ENCODE measurements at places on chromosomes 11 and 22. TPM values are rescaled to one million over a fixed set of nuclear protein-coding genes. Genes with fewer than 3 reads are reported as not detected.

DNA sequence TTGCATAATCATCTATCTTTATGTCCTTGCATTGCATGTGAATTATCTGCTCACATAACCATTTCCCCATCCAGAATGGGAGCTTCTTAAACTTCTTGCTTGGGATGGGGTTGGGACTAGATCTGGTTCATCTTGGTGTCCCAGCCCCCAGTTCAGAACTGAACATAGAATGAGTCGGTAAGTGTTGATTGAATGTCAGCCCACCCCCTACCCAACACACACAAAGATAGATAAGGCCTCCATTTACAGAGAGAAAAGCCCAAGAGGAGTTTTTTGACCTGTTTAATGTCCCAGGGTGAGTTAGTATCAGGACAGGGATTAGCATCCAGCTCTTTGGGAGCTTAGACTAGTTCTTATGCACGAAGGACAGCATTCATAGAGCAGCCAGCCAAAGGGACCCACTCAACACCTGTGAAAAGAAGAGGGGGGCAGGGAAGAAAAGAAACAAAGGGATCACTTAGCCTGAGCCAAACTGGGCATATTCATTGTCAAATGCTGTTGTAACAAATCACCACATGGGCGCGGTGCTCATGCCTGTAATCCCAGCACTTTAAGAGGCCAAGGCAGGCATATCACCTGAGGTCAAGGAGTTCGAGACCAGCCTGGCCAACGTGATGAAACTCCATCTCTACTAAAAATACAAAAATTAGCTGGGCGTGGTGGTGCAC is 57.4 kb downstream of the CHRDL2 start:
- H3K27ac ChIP-seq, result no peak overlapping the region
- no peaks in the 10 kb centered on the region for H3K36me3 ChIP-seq
- H3K27me3 ChIP-seq, result no peaks in the 10 kb centered on the region

DNA sequence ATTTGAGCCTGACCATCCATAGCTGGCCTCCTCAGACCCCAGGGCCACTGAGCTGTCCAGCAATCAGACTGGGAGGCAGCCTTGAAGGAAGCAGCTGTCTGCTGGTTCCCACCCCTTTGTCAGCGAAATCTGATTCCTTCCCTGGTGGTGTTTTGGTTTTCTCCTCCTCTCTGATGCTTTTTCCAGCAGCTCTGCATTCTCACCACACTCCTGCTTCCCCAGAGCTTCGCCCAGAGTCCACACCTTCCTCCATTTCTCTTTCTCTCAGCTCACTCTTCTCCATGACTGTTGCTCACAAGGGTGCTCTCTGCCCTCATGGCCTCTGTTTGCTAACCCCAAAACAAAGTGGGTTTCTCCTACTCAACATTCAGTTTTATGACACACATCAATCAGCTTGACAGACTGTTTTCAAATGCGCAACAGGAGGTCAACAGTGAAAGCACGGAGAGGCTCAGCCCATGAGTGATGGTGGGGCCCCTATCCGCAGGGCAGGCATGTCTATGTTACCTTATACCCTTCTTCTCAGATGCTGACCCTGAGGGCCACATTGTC is 130.6 kb upstream of the MTNR1B start:
- no peak overlapping the region for H3K27ac ChIP-seq
- H3K4me3 ChIP-seq, result no peak overlapping the region
- no peaks in the 10 kb centered on the region for H3K36me3 ChIP-seq
- DNase-seq, result no peak
- no peaks in the 10 kb centered on the region for H3K27me3 ChIP-seq

TRIM66 gene
- 21.1 TPM for total RNA-seq

DNA sequence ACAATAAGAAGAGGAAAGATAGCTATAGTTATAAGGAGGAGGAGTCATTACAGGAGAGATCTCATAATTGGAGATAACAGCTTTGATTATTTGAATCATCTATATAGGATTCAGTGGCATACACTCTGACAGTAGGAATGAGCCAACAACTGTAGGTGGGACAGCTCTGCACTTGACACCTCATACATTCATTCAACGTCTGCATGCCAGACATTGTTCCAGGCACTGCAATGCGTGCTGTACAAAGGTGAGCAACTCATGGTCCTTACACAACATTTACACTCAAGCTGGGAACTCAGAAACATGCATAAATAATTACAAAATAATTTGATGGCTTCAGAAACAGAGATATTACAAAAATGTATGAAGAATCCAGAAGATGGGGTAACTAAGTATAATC is 154.3 kb downstream of the MSANTD4 start:
- DNase-seq, result peak; percentile 42
- no peak overlapping the region for H3K4me3 ChIP-seq
- no peak overlapping the region for H3K27ac ChIP-seq
- H3K27me3 ChIP-seq, result no peaks in the 10 kb centered on the region
- no peaks in the 10 kb centered on the region for H3K4me1 ChIP-seq
- H3K36me3 ChIP-seq, result no peaks in the 10 kb centered on the region

DNA sequence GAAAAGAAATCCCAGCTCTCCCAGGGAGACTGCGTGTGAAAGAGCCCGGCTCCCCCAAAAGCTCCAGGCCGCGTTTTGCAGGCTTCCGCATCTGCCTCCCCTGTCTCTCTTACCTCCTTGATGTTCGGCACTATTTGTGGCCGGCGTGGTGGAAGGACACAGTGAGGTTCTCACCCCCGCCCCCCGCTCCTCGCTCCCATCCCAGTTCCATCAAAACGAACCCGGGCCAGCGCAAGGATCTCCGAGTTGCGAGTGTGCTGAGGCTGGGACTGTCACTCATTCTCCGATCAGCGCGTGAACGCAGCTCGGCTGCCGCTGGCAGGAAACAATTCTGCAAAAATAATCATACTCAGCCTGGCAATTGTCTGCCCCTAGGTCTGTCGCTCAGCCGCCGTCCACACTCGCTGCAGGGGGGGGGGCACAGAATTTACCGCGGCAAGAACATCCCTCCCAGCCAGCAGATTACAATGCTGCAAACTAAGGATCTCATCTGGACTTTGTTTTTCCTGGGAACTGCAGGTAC is at the start of gene NCAM1:
Gene NCAM1 (plus strand): TSS at position 275 of the 523 bp plus-strand sequence.
- H3K4me1 ChIP-seq, result 0 out of 2 replicates have a peak, but pooled peaks cover 5% of the 10 kb centered on the region
- peak within 1 kb of the TSS; percentile 36 for H3K4me3 ChIP-seq
- H3K36me3 ChIP-seq, result no peaks in the 10 kb centered on the region
- DNase-seq, result peak; percentile 78

- H3K27ac ChIP-seq, result no peak overlapping the region
- H3K27me3 ChIP-seq, result no peaks in the 10 kb centered on the region
- H3K36me3 ChIP-seq, result no peaks in the 10 kb centered on the region
Measured at GRCh38 chr11:35425603-35426212, 6.3 kb upstream of the SLC1A2 start.

SLC5A4 gene
- not detected for total RNA-seq

DNA sequence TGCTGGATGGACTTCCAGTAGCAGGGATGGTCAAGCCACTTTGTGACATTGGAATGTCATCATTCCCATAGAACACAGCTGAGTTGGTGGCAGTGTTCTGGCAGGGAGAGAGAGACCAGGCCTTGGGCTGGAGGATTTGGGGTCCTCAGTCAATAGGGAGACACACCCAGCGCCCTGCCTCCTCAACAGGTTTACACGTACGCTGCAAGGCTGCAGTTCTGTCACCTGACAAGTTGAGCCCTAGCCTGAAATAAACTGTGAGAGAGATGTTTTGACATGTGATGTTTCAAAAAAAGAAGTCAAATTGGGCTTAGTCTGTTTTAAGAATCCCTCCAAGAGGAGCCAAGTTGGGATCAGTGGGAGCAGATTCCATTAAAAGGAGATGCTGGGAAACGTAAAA is 42.9 kb upstream of the CRYBB3 start:
- no peak for DNase-seq
- H3K27ac ChIP-seq, result no peak overlapping the region
- H3K4me3 ChIP-seq, result no peak overlapping the region
- H3K36me3 ChIP-seq, result no peaks in the 10 kb centered on the region
- no peaks in the 10 kb centered on the region for H3K27me3 ChIP-seq
- no peaks in the 10 kb centered on the region for H3K4me1 ChIP-seq

DNA sequence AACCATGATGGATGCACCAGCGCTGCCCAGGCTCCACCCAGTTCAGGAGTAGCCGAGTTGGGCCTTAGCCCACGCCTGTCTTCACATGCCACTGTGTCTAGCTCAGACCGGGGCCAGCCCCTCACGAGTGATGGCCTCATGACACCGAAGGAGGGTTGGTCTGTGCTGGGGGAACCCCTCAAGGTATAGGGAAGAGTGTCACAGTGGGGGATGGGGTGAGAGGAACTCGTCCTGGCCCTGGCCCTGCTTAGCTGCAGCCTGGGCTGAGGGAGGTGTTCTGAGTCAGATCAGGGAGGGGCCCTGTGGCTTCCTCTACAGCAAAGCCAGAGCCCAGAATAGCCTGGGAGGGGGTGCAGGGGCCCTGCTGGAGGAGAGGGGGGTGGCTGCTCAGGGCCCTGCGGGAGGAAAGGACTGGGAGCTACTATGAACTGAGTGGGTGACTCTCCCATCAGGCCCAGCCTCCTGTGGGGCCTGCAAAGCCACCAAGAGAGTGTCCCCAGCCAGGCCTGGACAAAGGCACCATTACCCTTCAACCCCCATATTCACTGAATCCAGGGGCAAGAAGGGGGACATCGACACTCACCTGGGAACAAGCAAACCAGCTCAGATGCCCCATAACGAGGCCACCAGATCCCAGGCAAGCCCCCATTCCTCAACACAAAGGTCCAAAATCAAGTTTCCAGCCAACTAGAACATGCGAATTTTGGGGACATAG is 41.2 kb downstream of the IGLL5 start:
- H3K36me3 ChIP-seq, result no peaks in the 10 kb centered on the region
- no peaks in the 10 kb centered on the region for H3K27me3 ChIP-seq
- no peak for DNase-seq
- peaks cover 29% of the 10 kb centered on the region for H3K4me1 ChIP-seq
- H3K27ac ChIP-seq, result no peak overlapping the region

VSIG10L2 gene
- not detected for total RNA-seq

GRCh38 chr11:45444796-45445195 is 158.7 kb upstream of the SYT13 start:
- no peak overlapping the region for H3K4me3 ChIP-seq
- H3K4me1 ChIP-seq, result no peaks in the 10 kb centered on the region

UVRAG gene
- 30.4 TPM for total RNA-seq

GRCh38 chr11:103939694-103940093 is 96.7 kb upstream of the DDI1 start:
- H3K36me3 ChIP-seq, result no peaks in the 10 kb centered on the region
- DNase-seq, result no peak
- no peaks in the 10 kb centered on the region for H3K27me3 ChIP-seq
- H3K4me3 ChIP-seq, result no peak overlapping the region
- H3K27ac ChIP-seq, result no peak overlapping the region
- H3K4me1 ChIP-seq, result peaks cover 6% of the 10 kb centered on the region

DNA sequence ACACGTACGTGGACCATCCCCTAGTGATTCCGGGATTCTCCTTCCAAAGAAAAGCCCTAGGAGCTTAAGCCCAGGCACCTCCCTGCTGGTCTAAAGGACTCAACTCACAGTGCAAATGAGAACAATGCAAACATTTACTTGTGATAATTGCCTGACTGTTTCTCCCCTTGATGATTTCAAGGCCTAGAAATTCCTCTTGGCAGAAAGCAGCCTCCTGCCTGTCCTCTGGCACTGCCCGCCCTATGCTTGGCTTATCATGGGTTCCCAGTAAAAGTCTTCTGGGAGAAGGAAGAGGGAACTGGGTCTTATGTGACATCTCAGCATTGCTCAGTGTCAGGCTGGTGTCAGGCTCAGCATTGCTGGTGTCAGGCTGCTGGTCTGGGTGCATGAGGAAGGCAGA is 351.8 kb downstream of the SHANK2 start:
- H3K4me1 ChIP-seq, result no peaks in the 10 kb centered on the region
- no peak overlapping the region for H3K4me3 ChIP-seq
- H3K27me3 ChIP-seq, result no peaks in the 10 kb centered on the region
- no peak overlapping the region for H3K27ac ChIP-seq
- no peak for DNase-seq

ZNF280A gene
- total RNA-seq, result 2.7 TPM

GRCh38 chr11:47418454-47419259 is 7.6 kb downstream of the PSMC3 start:
- H3K27ac ChIP-seq, result peak overlapping the region; percentile 20
- H3K36me3 ChIP-seq, result peaks cover 6% of the 10 kb centered on the region
- no peaks in the 10 kb centered on the region for H3K27me3 ChIP-seq

DNA sequence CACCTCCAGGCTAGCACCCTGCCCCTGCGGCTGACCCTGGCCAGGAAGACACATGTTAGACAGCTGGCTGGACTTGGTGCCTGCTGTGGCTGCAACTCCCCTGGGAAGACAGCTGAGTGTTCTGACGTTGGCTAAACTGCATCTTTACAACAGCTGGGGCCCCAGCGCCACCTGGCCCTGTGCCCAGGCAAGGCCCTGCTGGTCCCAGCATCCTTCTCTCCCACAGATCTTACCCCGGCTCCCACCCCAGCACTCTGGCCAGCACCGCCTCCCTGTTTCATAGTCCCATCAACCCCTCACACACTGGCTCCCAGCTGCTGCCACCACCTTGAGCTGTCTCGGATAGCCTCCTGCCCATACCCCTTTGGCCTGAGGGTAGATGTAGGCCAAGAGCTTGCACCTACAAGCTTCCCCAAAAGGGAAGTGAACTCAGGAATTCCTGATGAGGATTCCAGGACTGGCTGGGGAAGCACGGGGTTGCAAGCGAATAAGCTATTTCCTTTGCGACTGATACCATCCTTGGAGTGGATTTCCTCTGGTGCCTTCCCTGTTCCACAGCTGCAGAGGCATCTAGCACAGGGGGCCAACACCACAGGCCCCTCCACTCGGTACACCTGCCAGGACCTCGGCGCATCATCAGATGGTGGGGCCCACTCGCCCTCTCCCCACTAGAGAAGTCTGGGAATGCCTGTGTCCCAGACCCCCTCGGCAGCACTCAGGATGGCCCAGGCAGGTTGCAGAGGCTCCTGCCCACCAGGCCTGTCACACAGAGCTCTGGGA is 28.5 kb downstream of the RSPH14 start:
- H3K4me3 ChIP-seq, result no peak overlapping the region
- H3K4me1 ChIP-seq, result no peaks in the 10 kb centered on the region
- H3K36me3 ChIP-seq, result no peaks in the 10 kb centered on the region

CRYBB2 gene
- total RNA-seq, result not detected

DNAJB13 gene
- 0.52 TPM for total RNA-seq

DNA sequence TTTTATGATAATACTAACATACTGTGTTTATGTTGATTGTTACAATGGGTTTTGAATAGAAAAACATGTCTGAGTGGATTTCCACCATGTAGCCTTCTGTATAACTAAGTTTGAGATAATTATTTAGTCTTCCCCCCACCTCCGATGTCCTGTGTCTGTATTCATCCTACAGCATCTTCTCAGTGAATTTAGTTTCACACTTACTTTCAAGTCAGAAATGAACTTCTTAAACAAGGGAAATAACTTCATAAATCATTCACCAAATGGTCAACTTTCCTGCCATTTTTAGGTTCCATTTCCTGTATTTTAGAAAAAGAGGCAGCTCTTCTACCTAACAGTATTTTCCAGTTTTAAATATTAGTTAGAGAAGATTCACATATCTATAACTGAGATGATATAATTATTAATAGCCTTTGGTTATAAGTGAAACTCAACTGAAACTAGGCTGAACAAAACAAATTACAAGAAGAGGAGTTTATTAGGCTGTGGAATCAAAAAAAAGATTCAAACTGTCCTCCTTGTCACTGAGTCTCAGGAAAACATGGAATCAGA is 3.5 kb downstream of the OR51B5 start:
- no peak for DNase-seq
- no peaks in the 10 kb centered on the region for H3K4me1 ChIP-seq
- H3K36me3 ChIP-seq, result no peaks in the 10 kb centered on the region
- no peaks in the 10 kb centered on the region for H3K27me3 ChIP-seq
- H3K27ac ChIP-seq, result no peak overlapping the region

SIPA1 gene
- total RNA-seq, result 30.5 TPM

Measured in Caco-2 (cell line).